ENCODE measurements at places on chromosomes 5 and 9. TPM values are rescaled to one million over a fixed set of nuclear protein-coding genes. Genes with fewer than 3 reads are reported as not detected.
A peak's percentile ranks its signal among the peaks of the same experiment; 100 is the strongest.

- no peak overlapping the region for H3K27ac ChIP-seq
- H3K4me1 ChIP-seq, result no peaks in the 10 kb centered on the region
- no peak for DNase-seq
- H3K27me3 ChIP-seq, result no peaks in the 10 kb centered on the region
Observed at GRCh38 chr9:100281676-100282387, 70.9 kb downstream of the TEX10 start.

DNA sequence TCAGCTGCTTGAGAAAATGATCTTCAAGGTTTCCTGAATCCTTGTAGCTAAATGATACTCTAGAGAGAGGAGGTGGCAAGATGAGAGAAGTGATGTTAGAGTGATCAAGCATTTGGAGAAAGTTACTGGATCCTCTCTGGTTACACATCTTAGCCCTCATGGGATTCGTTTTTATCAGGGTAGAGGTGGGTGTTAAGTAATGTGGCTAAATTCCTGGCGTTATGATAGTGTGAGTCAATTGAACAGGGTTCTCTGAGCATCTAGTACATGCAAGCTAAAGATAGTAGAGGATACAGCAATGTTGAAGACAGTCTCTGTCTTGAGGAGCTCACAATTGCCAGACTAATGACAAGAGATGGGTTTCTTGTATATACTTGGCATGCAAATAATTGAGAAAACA lies 123.7 kb downstream of the PSD2 start:
- no peak for DNase-seq
- H3K27ac ChIP-seq, result no peak overlapping the region
- peaks cover 5% of the 10 kb centered on the region for H3K27me3 ChIP-seq

- no peak overlapping the region for H3K4me3 ChIP-seq
- no peak overlapping the region for H3K27ac ChIP-seq
- peaks cover 5% of the 10 kb centered on the region for H3K27me3 ChIP-seq
- DNase-seq, result no peak
- H3K4me1 ChIP-seq, result peaks cover 44% of the 10 kb centered on the region
- H3K36me3 ChIP-seq, result peaks cover 5% of the 10 kb centered on the region
Observed at GRCh38 chr5:159032656-159033350, 66.9 kb downstream of the EBF1 start.

DNA sequence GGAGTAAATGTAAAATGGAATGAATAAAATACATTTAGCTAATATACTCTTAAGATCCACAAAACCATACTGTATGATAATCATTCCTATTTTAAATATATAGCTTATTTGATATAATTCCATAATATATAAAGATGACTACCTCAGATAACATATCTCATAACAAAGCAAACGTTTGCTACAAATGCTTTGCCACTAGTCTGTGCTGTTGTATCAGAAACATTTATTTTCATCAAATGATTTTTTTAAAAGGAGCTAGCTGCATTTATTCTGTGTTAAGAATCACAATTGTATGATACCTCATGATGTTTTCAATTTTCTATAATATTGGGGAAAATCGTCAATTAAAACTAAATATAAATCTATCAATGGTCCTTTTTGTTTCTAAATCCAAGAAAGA lies 567.2 kb downstream of the PTPRD start:
- no peak overlapping the region for H3K27ac ChIP-seq
- no peak for DNase-seq
- H3K27me3 ChIP-seq, result no peaks in the 10 kb centered on the region

GRCh38 chr5:136034984-136035383 lies 6.2 kb downstream of the TGFBI start:
- peaks cover 36% of the 10 kb centered on the region for H3K27me3 ChIP-seq
- peaks cover 6% of the 10 kb centered on the region for H3K36me3 ChIP-seq
- DNase-seq, result no peak

DNA sequence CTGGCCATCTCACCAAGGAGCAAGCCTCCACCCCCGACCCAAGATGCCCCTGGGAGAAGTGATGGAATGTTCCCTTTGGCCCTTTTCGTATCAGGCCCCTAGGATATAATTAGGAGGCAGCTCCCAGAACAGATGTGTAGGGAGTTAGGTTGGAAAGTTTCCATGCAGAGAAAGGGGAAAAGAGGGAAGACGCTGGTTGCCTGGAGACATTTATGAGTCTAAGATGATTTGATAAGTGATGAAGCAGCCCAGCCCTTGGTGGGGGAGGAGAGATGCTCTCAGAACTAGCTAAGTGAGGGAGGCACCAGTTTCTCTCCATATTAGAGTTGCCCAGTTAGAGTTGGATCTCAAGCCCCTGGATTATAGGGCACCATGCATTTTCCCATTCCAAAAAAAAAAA lies 137.5 kb downstream of the GNA14 start:
- H3K4me1 ChIP-seq, result peaks cover 12% of the 10 kb centered on the region
- no peak for DNase-seq
- H3K36me3 ChIP-seq, result 0 out of 2 replicates have a peak, but pooled peaks cover 6% of the 10 kb centered on the region
- H3K4me3 ChIP-seq, result no peak overlapping the region

GRCh38 chr5:181160152-181160754 lies 12.9 kb downstream of the OR2V2 start:
- DNase-seq, result peak; percentile 74
- no peaks in the 10 kb centered on the region for H3K36me3 ChIP-seq
- H3K27ac ChIP-seq, result peak overlapping the region; percentile 80

GRCh38 chr5:89204756-89205155 lies 321.8 kb upstream of the MEF2C start:
- no peak for DNase-seq
- peaks cover 7% of the 10 kb centered on the region for H3K4me1 ChIP-seq
- H3K27ac ChIP-seq, result no peak overlapping the region
- no peak overlapping the region for H3K4me3 ChIP-seq

- peak; percentile 41 for DNase-seq
- peak overlapping the region; percentile 95 for H3K4me3 ChIP-seq
- H3K4me1 ChIP-seq, result peaks cover 46% of the 10 kb centered on the region
- H3K27me3 ChIP-seq, result no peaks in the 10 kb centered on the region
- peaks cover 42% of the 10 kb centered on the region for H3K36me3 ChIP-seq
Observed at GRCh38 chr9:72363908-72364678, 915 bp downstream of the ZFAND5 start.

DNA sequence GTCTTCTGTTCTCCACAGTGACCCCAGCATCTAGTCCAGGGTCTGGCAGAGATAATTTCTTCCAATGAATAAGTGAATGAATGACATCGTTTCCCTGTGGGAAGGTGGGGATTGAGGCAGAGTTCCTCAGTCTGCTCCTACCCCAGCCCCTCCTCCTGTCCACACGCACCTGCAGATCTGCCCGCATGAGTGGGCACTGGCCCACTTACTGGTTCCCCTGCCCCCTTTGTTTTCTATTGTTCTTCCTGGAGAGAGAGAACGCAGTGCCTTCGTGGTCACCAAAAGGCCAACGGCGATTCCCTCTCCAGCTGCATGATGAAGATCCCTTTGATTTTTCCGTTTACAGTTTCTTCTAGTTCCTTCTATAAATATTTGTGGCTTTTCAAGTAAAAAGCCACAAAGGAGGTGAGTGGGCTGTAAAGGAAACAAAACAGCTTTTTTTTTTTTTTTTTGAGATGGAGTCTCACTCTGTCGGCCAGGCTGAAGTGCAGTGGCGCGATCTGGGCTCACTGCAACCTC lies 5.8 kb upstream of the FPGS start:
- no peak overlapping the region for H3K4me3 ChIP-seq
- DNase-seq, result no peak
- H3K27ac ChIP-seq, result no peak overlapping the region
- H3K27me3 ChIP-seq, result no peaks in the 10 kb centered on the region
- H3K36me3 ChIP-seq, result peaks cover 4% of the 10 kb centered on the region

The SLC25A2 gene
- total RNA-seq, result 0.24 TPM

The C9 gene
- total RNA-seq, result 0.21 TPM

The TERT gene
- 40.4 TPM for total RNA-seq

The AMBP gene
- total RNA-seq, result 3.3 TPM
